Hematopoietic multipotent progenitor cell treated with erythropoietin and hydrocortisone succinate and interleukin-3 and kit ligand, for 15 days (in vitro differentiated cells): ENCODE measurements at places on chromosomes 5 and 9.

DNA sequence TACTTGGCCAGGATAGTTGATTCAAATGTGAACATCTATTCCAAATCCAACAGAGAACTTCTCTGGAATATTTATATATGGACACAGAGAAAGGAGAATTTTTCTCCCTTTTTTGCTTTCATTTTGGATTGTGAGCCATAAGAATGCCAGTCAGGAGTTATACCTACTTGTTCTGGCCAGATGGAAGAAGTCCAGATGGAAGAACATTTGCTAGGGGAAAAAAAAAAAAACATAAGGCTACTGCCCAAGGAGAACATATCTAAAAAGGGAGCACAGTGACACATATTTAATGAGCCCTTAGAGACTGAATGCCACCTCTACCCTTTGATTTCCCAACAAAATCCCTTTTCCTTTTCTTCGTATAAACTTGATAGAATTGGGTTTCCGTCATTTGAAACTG is 61.7 kb upstream of the PPP2R2B start:
- no peak for DNase-seq

DNA sequence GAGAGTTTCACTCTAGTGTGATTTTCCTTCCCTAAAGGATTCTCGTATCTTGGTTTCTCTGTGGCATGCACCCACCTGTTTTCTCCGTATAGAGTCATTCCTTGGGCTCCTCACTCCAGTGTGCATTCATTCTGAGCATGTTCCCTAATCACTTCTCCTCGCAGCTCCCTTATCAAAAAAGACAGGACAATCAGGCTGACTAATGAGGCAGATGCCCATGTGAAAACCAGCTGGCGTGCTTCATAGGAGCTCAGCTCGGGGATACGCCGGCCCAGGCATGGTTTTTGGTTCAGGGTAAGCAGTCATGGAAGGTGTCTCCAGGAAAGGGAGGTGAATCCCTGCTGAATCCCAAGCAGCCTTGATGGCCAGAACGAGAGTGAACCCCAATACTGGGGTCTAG is 41.2 kb upstream of the INSYN2B start:
- no peak for DNase-seq

GRCh38 chr5:142826741-142827492 is 56.7 kb downstream of the ARHGAP26 start:
- no peak for DNase-seq

GRCh38 chr5:115624994-115625393 is 842 bp downstream of the TMED7 start:
- peak; percentile 19 for DNase-seq

- peak; percentile 31 for DNase-seq
These were observed 606 bp downstream of the EEIG1 start for GRCh38 chr9:127980060-127980705.

GRCh38 chr9:78131969-78132700 is 100.5 kb upstream of the GNAQ start:
- no peak for DNase-seq

- DNase-seq, result peak; percentile 79
These were observed at the start of gene MELK for GRCh38 chr9:36572515-36573418. TSS of gene MELK (plus strand) at chr9:36572895. CDS start at chr9:36581682, 8,787 bp downstream.

GRCh38 chr9:21611891-21612290 is 129.8 kb upstream of the IFNE start:
- no peak for DNase-seq

- DNase-seq, result no peak
These were observed 12.9 kb downstream of the TCF7 start for GRCh38 chr5:134127376-134127861.

GRCh38 chr5:15371184-15371583 is 128.8 kb upstream of the FBXL7 start:
- DNase-seq, result no peak

DNA sequence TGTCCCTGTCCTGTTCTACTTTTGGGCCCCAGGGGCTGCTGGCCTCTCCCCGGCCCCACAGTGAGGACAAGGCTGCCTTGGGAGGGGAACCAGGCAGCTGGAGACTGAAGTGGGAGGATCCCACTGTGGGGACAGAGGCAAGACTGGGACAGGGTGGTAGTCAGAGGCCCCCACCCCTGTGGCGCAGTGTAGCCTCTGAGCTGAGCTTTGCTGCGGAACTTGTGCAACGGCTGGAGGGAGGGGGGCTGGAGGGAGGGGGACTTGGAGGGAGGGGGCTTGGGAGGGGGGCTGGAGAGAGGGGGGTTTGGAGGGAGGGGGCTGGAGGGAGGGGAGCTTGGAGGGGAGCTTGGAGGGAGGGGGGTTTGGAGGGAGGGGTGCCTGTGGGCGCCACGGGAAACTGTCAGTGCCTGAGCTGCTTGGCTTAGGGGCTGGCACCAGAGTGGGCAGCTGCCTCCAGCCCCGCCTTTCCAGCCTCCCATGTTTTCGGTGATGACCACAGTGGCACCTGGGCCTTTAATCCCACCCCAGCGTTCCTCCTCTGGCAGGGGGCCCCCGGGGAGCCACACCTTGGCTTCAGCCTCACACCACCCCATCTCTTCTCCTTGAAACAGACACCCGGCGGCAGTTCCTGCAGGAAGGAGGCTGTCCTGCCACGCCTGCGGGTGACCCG is 2.3 kb upstream of the FUT7 start:
- DNase-seq, result no peak

- no peak for DNase-seq
These were observed 14.5 kb downstream of the GRAMD2B start for GRCh38 chr5:126437721-126438120.

GRCh38 chr9:91503673-91504081 is 80.0 kb upstream of the NFIL3 start:
- DNase-seq, result no peak

DNA sequence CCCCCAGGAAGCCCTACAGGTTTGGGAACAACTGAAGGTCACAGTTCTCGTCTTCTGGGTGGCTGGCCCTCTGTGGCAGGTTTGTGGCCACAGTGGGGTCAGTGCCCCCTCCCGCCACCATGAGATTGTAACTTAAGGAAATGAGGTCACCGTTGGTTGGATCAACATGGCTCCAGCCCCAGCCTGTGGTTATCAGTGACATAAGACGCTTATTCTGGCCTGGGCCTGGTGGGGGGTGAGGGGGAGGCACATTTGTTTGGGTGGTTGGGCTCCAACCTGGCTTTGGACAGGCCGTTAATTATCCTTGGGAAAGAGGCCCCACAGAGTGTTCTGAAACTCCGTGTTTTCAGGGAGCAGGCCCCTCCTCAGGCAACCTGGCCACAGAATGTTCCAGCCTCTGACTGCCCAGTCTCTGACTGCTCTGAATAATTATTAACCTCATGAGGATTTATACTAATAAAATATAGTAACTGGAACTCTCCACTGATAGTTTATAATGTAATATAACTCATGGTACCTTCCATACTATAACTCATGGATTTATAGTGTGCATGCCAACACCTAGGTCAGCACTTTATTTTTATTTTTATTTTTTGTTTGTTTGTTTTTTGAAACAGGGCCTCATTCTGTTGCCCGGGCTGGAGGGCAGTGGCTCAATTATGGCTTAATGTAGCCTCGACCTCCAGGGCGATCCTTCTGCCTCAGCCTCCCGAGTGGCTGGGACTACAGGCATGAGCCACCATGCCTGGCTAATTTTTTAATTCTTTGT is 58.0 kb upstream of the RPL26L1 start:
- DNase-seq, result no peak

- no peak for DNase-seq
These were observed 14.3 kb downstream of the CD180 start for GRCh38 chr5:67182301-67182790.

DNA sequence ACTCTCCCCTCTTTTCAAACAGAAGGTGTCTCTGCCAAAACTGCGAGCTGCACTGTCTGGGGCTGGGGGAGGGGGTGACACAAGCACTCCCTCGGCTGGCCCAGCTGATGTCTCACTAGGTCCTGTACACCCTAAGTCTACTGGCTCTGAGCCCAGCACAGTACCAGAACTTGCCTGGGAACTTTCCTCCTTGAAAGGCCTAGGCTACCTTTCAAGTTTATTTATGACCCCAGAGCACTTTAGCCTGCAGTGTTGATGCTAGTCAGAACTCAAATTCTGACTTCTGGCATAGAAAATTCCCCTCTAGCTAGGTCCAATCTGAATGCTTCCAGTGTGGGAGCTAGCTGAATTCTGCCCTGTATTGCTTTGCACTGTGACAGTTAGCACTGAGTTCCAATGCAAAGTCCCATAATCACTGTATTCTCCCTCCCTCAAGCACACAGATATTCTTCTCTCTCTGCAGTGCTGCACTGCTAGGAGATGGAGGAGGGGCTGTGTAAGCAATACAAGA is 10.5 kb downstream of the LURAP1L start:
- no peak for DNase-seq

GRCh38 chr9:15104826-15105420 is 194.7 kb upstream of the FREM1 start:
- DNase-seq, result peak; percentile 27

DNA sequence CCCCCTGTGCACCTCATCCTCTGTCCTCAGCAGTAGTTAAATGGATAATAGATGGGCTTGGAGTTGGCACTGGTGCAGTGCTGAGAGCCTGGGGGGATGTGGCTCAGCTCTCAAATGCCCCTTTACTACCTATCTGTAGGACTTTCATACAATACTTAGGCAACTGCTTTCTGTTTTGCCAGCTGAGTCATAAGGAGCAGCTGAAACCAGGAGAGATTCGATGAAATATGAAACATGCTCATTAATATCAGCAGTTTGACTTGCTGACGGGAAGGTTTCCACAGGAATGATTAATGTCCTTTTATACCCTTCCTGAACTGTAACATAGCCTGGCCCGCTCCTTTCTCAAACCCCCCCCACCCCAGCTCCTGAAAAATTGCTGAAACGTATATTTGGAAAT is 142.6 kb downstream of the SAXO1 start:
- no peak for DNase-seq

GRCh38 chr9:19174127-19174912 is 47.0 kb upstream of the PLIN2 start:
- peak; percentile 86 for DNase-seq

- no peak for DNase-seq
These were observed 193.8 kb downstream of the SLIT3 start for GRCh38 chr5:169106911-169107706.

DNA sequence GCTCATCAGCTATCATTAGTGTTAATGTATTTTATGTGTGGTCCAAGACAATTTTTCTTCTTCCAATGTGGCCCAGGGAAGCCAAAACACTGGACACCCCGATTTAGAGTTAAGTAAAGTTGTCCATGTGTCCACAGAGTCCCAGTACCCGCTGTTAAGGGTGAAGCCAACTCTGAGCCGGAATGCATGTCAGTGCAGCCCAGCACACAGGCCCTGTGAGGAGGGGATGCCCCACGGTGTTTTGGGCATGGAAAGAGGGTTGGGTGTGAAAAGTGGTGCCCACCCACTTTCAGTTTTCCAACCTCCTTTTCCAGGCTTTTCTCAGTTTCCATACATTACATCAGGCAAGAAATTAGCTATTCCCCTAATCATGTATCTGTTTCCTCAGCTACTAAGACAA is 24.4 kb downstream of the SHC3 start:
- DNase-seq, result no peak

GRCh38 chr5:16456103-16456832 is 9.3 kb downstream of the ZNF622 start:
- DNase-seq, result peak; percentile 78

- DNase-seq, result no peak
These were observed 205.1 kb downstream of the PCSK1 start for GRCh38 chr5:96227957-96228356.

DNA sequence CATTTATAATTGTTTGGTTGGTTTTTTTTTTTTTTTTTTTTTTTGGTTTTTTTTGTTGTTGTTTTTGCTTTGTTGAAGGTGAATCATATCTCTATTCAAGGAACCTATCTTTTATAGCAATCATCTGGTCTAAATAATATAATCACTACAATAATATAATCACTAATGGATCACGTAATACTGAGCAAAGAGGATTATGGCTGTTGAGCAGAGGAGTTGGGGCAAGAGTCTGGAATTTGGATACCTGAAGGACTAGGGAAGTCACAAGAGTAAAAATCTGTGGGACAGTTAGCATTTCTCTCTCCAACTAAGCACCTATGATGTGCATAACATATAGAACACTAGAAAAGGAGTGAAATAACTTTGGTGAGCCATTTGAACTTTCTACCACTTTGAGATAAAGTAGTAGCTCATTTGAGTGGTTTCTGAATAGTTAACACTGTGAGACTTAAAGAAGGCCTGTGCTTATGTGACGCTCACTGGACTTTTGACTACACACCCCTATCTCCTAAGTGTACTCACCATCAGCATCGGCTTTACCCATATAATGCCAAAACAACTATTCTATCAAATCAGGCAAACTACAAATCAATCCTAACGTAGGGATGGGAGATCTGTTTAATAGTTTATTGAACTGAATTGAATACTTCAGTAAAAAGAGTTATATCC is 564.9 kb upstream of the TUSC1 start:
- no peak for DNase-seq

- no peak for DNase-seq
These were observed 47.9 kb upstream of the TRPC7 start for GRCh38 chr5:136413196-136413595.

DNA sequence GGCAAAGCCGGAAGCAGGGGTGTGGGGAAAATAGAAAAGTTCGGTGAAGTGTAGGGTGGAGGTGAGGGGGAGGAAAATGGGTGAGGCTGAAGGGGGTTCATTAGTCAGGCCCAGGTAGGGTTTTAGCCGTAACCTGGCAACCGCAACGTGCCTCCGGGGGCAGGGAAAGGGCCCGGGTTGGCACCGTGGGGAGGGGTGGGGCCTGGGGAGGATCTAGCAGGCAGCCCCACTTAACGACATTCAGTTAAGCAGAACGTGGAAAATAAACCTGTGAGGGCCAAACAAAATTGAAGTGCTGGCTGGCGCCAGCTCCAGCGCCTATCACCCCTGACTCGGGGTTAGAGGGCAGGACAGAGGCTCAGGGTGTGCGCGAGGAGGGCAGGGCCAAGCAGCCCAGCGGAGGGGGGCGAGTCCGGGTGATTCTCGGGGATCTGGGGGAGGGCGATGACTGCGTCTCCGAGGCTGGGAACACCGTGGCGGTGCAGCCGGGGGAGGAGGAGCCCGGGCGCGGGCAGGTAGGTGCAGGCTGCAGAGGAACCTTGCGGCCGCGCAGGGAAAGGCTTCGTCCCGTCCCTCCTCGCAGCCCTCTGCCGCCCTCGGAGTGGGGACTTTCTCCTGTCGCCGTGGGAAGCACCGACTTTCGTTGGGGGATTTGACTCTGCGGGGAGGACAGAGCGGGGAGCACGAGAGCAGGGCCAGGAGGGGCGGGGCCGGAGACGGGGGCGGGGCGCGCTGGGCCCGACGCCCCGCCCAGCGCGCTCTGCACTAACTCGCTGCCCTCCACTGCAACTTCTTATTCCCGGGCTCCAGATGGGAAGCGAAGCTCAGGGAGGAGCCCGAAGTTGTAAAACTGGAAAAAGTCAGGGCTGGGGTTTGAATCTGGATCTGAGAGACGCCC is 5.1 kb downstream of the RGS14 start:
- peak; percentile 79 for DNase-seq
